Activated naive CD8-positive, alpha-beta T cell treated with anti-CD3 and anti-CD28 coated beads, Interleukin-2, amount 10 ng/mL, durations not matched to agents 7 days and 5 days (primary cell): ENCODE measurements at places on chromosomes 2 and 18. TPM values are rescaled to one million over a fixed set of nuclear protein-coding genes. Genes with fewer than 3 reads are reported as not detected.

The MC2R gene
- total RNA-seq: not detected

The TRABD2A gene
- 85.5 TPM for total RNA-seq

The KIF3C gene
- total RNA-seq: 12.8 TPM

The DRC1 gene
- total RNA-seq: not detected

The PLA2R1 gene
- total RNA-seq: not detected

The SERPINB13 gene
- total RNA-seq: not detected

The EML6 gene
- 2.1 TPM for total RNA-seq

The IL18RAP gene
- 16.8 TPM for total RNA-seq

The LOXHD1 gene
- total RNA-seq: 0.26 TPM

The KHK gene
- 13.7 TPM for total RNA-seq

The GALNT3 gene
- total RNA-seq: 5.0 TPM

The APLF gene
- 4.6 TPM for total RNA-seq

The ITGA4 gene
- total RNA-seq: 227 TPM

The HNRNPLL gene
- total RNA-seq: 63.0 TPM

The CDH20 gene
- total RNA-seq: 0.14 TPM

The REG3A gene
- not detected for total RNA-seq

The LAMA3 gene
- 0.14 TPM for total RNA-seq

The NCKAP5 gene
- not detected for total RNA-seq

The KYNU gene
- total RNA-seq: 1.0 TPM

The MCFD2 gene
- 46.8 TPM for total RNA-seq

The MLPH gene
- total RNA-seq: not detected

The C1GALT1C1L gene
- not detected for total RNA-seq
